Stimulated activated CD8-positive, alpha-beta memory T cell treated with anti-CD3 and anti-CD28 coated beads, Interleukin-15, amount 100 ng/mL, for 4 hours (primary cell): ENCODE measurements at places on chromosomes 1 and 21.

DNA sequence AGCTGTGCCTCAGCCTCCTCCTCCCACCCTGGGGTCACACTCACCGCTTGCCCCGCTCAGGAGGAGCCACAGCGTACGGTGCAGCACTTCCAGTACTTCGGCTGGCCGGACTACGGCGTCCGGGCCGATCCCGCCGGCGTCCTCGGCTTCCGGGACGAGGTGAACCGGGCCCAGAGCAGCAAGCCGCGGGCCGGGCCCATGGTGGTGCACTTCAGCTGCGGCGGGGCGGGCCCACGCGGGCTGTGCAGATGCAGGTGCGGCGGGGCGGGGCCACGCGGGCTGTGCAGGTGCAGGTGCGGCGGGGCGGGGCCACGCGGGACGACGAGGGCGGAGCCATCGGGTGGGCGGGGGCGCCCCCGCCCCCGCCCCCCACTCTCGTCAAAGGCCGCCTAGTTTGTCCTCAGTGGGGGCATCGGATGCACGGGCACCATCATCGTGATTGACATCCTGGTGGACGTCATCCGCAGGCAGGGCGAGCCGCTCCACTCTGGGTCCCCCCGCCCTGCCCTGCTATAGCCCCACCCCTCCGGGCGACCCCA is 5.5 kb downstream of the RNF223 start:
- no peak for DNase-seq

- DNase-seq: no peak
These were observed 310.2 kb downstream of the NTNG1 start for GRCh38 chr1:107450899-107451664.

GRCh38 chr1:113941245-113941559 is 12.1 kb downstream of the HIPK1 start:
- DNase-seq: no peak

DNA sequence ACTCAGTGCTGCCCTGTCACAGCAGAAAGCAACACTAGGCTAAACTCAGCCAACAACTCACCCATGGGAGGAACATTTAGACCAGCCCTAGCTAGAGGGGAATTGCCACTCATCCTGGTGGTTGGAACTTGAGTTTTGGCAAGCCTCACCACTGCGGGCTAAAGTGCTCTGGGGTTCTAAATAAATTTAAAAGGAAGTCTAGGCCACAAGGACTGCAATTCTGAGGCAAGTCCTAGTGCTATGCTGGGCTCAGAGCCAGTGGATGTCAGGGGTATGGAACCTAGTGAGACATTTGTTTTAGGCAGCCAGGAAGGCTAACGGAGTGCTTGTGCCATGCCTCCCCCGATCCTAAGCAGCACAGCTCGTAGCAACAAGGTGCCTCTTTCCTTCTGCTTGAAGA is 78.0 kb downstream of the RGS13 start:
- no peak for DNase-seq

DNA sequence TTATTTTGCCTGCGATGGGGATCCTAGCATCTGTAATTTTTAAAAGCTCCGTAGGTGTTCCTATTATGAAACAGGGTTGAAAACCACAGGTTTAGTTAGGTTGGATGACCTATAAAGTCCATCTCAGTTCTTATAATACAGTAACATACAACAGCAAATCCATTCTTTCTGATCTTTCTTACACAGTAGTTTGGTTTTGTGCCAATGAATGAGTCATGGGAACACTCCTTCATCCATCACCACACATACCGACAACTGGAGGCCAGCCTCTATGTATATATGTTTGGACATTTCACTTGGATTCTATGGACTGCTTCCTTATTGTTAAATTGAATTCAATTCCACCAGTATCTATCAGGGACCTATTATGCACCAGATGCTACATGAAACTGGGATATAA is 118.4 kb upstream of the L1TD1 start:
- DNase-seq: no peak

DNA sequence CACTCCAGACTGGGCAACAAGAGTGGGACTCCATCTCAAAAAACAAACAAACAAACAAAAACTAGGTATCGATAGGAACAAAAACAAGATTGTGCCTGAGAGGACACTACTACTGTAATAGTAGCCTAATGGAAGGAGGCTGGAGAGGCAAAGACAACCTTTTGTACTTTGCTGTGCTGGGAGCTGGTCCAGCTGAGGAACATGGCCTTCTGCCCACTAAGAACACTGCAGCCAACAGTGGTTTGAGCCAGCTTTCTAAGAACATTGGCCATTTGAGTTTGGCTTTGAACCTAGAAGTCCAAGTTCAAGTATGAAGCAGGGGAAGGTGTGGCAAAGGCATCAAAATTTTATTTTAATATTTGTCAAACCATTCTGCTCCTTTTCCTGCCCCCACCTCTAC is 22.7 kb upstream of the RGS8 start:
- DNase-seq: no peak

- DNase-seq: no peak
These were observed 42.1 kb downstream of the PARP1 start for GRCh38 chr1:226365831-226366231.

DNA sequence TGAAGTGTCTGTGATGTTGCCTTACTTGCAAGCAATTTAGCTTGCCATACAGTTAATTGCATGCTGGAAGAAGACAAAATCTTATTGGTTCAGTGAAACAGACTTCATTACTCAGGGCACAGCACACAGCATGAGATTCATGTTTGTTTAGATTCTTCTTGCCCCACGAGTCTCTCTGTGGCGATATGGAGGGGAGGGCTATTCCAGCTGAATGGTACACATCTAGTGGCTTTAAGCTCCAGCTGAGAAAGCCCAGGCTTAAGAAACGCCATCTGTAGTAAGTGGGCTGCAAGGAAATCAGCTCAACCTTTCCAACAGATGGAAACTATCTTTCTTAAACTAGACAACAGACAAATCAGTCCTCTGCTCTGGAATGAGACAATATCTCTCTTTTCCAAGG is 1022.0 kb downstream of the NCAM2 start:
- no peak for DNase-seq

- no peak for DNase-seq
These were observed 428.5 kb upstream of the RUNX1 start for GRCh38 chr21:35477622-35478021.

DNA sequence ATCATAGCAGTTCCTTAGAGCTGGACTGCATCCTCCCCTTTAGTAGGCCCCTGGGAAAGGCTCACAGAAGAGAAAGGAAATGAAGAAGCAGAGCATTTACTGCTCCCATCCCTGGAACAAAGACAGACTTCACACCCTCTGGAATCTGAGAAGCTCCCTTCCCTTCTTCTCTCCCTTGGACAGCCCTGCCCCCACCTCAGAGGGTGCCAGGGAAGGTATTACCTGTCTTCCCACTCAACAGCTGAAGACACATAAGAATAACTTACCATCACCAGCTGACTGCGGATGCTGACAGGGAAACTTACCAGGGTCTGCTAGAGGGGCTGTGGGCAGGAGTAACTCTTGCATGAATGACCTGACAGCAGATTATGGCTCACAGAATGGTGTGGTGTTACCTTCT is 14.1 kb upstream of the FAAH start:
- DNase-seq: no peak

- no peak for DNase-seq
These were observed 1.1 kb downstream of the SKI start for GRCh38 chr1:2229037-2229864.

GRCh38 chr1:183414365-183414764 is 3.8 kb downstream of the NMNAT2 start:
- DNase-seq: no peak

GRCh38 chr1:66506991-66507390 is 27.0 kb upstream of the SGIP1 start:
- DNase-seq: no peak

DNA sequence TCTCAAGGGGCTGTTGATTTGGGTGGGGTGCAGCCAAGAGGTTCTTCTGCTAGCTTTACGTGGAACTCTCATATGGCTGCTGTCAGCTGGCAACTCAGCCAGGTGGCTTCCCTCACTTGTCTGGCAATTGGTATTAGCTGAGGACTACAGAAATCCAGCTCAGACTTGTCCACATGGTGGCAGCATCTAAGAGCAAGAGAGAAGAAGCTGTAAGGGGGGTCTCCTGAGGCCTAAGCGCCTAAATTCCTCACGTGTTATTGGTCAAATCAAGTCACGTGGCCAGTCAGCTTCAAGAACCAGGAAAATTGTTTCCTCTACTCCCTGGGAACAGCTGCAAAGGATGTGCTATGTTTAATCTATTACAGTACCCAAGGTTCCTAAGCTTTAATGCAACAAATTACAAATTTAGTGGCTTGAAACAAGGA is 4.2 kb upstream of the DYRK3 start:
- no peak for DNase-seq

DNA sequence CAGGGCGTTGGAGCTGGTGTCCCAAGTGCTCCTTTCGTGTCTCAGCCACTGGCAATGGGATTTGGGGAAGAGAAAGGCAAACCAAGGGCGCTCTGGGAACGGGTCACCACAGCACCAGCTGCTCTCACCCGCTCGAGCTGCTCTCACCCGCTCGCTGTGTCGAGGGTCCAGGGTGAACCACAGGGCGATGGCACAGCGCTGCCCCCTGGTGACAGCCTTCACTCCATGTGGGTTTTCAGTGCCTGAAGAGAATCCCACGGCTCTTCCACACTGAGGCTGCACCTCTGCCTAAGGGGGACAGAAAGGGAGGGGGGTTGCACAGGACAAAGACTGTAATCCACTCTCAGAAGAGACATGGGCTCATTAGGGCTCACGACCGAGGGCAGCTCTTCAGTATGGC is 7.1 kb upstream of the CLDN19 start:
- no peak for DNase-seq

DNA sequence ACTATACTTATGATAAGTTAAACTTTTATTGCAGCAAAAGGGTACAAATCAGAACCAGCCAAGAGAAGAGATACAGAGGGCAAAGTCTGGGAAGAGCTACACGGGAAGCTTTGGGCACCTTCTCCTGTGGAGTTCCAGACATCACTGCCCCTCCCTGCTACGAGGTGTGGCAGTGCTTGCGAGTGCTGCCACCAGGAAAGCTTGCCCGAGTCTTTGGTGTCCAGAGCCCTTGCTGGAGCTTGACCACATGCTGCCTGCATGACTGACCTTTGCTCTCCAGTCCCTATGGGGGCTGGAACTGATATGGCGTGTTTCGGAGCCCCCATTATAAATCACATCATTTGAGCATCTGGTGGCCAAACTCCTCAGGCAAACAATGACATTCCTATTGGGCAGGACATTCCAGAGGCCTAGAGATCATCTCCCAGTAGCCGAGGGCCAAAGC is 23.4 kb downstream of the PLEKHO1 start:
- DNase-seq: no peak

- no peak for DNase-seq
These were observed 24.2 kb downstream of the ATP1B1 start for GRCh38 chr1:169130683-169131082.

GRCh38 chr1:12342401-12343003 is 112.7 kb downstream of the VPS13D start:
- DNase-seq: no peak

DNA sequence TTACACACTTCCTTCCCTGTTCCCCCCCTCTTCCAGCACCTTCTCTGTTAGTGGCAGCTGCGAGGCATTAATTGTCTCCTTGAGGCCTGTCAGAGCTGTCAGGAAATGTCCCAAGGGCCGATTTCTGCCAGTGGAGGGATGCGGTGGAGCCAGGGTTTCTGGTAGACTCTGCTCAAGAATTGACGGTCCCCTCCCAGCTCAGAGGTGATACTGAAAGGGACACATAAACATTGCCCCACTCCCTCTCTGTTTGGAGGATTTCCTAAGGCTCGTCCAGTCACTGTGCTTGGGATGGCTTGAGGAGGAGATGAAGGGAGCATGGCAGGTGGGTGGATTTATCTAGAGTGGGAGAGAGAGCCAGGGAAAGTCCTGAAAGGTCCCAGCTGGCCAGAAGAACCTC is 61.4 kb upstream of the CD34 start:
- no peak for DNase-seq

DNA sequence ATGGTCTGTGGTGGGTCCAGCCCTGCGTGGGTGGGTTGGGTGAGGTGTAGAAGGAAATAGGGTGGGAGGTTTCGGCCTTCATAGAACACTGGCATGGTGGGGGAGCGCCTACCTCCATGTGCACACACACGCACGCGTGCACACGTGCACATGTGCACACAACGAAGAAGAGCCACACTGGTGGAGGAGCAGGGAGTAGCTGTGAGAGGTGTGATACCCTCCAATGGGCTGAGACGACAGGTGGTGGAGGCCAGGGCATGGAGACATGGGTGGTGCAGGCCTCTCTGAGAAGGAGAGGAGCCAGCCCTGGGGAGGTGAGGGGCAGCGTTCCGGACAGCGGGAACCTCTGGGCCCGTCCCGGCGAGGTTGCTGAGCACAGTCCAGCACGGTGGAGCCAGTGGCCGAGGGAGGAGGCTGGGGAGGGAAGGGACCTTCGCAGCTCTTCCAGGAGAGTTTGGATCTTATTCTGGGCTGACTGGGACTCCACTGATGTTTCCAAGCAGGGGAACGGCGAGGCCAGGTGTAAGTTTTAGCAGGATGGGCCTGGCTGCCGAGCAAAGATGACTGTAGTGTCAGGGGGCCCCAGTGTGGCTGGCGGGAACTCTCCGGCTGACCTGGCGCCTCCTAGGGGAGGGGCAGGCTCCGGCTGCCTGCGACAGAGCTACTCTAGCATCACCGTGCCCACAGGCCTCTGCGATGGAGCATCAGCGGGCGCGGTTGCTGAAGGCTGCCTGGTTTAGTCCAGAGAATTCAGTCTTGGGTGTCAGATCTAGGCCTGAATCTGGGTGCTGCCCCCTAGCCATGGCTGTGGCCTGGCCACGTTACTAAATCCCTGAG is 107.2 kb downstream of the ARHGEF10L start:
- no peak for DNase-seq

GRCh38 chr1:7850786-7851185 is 2.1 kb downstream of the UTS2 start:
- no peak for DNase-seq

DNA sequence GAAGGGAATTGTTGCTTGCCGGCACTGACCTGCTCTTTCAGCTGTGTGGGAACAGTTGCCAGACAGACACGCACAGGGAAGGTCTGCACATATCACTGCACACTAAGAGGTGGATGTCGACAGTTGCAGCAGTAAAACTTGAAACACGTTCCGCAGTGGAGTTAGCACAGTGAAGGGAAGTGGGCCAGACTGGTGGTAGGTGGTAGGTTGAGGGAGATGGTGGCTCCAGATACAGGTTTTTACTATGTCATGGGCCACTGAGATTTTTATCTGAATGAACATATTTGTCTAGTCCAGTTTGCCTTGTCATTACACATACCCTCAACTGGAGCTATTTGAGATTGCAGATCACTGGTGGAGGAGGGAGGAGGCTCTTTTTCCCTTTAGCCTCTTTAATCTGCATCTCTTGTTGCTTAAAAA is 13.5 kb downstream of the MRPS6 start:
- DNase-seq: no peak

- DNase-seq: no peak
These were observed 89.7 kb downstream of the SMYD2 start for GRCh38 chr1:214370615-214371014.
